Stomach (tissue), 19 donors: ENCODE measurements at places on chromosomes 16 and 17. TPM values are rescaled to one million over a fixed set of nuclear protein-coding genes. Genes with fewer than 3 reads are reported as not detected.
A peak's percentile ranks its signal among the peaks of the same experiment; 100 is the strongest.

DNA sequence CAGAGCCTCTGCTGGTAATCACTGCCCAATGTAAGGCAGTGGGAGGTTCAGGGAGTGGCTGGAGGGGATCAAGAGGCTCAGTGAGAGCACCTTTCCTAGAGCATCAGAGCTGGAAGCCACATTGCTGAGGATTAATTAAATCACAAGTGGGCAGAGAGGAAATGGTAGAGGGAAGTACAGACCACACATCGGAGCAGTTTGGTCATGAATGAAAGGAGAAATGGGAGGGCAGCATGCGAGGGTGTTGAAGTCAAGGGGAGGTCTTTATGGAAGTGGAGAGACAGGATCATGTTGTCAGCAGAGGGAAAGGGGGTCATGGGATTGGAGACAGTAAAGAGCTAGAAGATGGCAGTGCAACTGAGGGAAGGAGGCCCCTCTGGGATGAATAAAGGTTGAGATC, 2.3 kb downstream of the CCL17 start:
- no peak for DNase-seq
- H3K36me3 ChIP-seq, result no peaks in the 10 kb centered on the region
- no peaks in the 10 kb centered on the region for H3K27me3 ChIP-seq
- H3K4me3 ChIP-seq, result no peak overlapping the region

- peaks cover 46% of the 10 kb centered on the region for H3K4me1 ChIP-seq
- no peak overlapping the region for H3K27ac ChIP-seq
- no peaks in the 10 kb centered on the region for H3K36me3 ChIP-seq
- peak; percentile 80 for DNase-seq
- H3K27me3 ChIP-seq, result peaks cover 18% of the 10 kb centered on the region
Observed at GRCh38 chr16:89924297-89924924, 1.3 kb downstream of the TUBB3 start.

DNA sequence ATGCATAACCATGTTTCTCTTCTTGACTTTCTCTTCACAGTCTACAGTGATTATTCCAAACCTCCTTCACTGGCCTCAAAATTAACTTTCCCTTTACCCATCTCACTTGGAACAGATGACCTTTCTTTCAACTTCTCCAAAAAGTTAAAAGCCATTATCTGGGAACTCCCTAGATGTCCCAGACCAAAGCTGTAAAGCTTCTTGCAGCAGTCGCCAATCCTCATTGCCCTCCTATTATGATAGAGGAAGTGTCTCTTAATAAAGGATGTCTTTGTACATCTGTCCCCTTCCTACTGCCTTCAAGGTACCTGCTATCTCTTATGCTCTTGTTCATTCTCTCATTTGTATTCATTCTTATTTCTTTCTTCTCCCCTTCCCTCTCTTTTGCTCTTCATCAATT, 127.5 kb downstream of the MRTFB start:
- H3K36me3 ChIP-seq, result no peaks in the 10 kb centered on the region
- H3K4me1 ChIP-seq, result peaks cover 13% of the 10 kb centered on the region
- no peak overlapping the region for H3K27ac ChIP-seq
- no peak for DNase-seq
- H3K4me3 ChIP-seq, result no peak overlapping the region
- no peaks in the 10 kb centered on the region for H3K27me3 ChIP-seq

GRCh38 chr17:33682599-33682998, 389.5 kb upstream of the ASIC2 start:
- no peaks in the 10 kb centered on the region for H3K4me1 ChIP-seq
- no peak for DNase-seq
- peaks cover 4% of the 10 kb centered on the region for H3K27me3 ChIP-seq
- no peak overlapping the region for H3K4me3 ChIP-seq
- no peak overlapping the region for H3K27ac ChIP-seq

DNA sequence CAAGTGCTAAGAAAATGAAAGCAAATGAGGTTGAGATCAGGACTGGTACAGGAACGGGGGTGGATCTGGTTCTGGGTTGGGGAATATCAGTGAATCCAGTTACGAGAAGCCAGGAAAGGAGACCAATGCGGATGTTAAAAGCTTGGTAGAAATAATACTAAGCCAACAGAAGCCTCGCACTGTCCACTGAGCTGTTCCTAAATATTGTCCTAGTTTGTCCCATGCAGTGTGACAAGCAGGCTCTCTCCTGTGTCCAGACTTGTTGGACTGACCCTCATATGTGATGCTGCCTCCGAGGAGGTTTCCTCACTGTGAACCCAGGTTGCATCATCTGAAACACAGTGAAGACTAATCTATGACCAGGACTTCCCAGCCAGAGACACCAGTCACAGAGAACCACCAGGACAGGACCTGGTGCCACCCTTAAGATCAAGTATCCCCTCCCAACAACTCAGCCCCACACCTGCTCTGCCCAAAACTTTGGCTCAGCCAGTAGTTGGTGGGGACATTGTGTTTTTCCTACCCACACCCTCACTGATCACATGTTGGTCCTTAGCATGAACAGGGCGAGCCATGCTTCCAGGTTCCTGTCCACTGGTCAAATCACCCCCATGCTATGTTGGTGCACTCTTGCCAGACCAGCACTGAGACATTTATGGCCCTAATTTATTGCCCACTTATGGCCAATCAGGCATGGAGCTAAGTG, 32.7 kb upstream of the SCNN1B start:
- H3K4me1 ChIP-seq, result no peaks in the 10 kb centered on the region
- H3K36me3 ChIP-seq, result no peaks in the 10 kb centered on the region
- no peak overlapping the region for H3K27ac ChIP-seq
- H3K4me3 ChIP-seq, result no peak overlapping the region
- no peaks in the 10 kb centered on the region for H3K27me3 ChIP-seq

Gene SCPEP1
- total RNA-seq, result 46.0 TPM

Gene CORO1A
- total RNA-seq, result 18.7 TPM

Gene BAIAP3
- 94.7 TPM for total RNA-seq
